ENCODE measurements at places on chromosomes 6 and 20. TPM values are rescaled to one million over a fixed set of nuclear protein-coding genes. Genes with fewer than 3 reads are reported as not detected.
A peak's percentile ranks its signal among the peaks of the same experiment; 100 is the strongest.

GRCh38 chr6:30684386-30685156, 1.9 kb downstream of the PPP1R18 start:
- peak overlapping the region; percentile 97 for H3K4me3 ChIP-seq
- H3K36me3 ChIP-seq, result no peaks in the 10 kb centered on the region
- DNase-seq, result no peak
- H3K4me1 ChIP-seq, result peaks cover 86% of the 10 kb centered on the region
- H3K27ac ChIP-seq, result peak overlapping the region; percentile 92

GRCh38 chr6:137892271-137892708, 25.2 kb downstream of the TNFAIP3 start:
- H3K4me3 ChIP-seq, result no peak overlapping the region
- H3K27ac ChIP-seq, result no peak overlapping the region
- H3K36me3 ChIP-seq, result no peaks in the 10 kb centered on the region

DNA sequence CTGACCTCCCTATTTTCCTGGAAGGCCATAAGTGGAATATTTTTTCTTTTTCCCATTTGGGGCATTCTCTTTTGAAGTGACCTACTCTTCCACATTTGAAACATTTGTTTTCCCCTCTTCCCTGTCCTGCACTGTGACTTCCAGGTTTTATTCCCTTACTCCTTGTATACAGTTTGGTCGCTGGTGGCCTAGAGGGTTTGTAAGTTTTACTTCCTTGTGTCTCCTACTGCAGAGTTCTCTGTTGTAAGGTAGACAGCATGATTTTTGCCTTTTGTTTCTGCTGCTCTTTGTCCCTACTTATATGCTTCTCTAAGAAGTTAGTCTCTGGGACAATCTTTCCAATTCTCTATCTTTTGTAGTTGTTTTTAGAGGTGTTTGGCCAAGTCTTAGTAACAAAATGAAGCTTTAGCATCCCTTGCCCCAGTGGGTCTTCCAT, 7.4 kb upstream of the ZNFX1 start:
- peaks cover 9% of the 10 kb centered on the region for H3K36me3 ChIP-seq
- no peak overlapping the region for H3K4me3 ChIP-seq
- peaks cover 48% of the 10 kb centered on the region for H3K4me1 ChIP-seq
- DNase-seq, result no peak
- no peaks in the 10 kb centered on the region for H3K27me3 ChIP-seq

- H3K36me3 ChIP-seq, result peaks cover 1% of the 10 kb centered on the region
- peaks cover 7% of the 10 kb centered on the region for H3K4me1 ChIP-seq
- no peak overlapping the region for H3K4me3 ChIP-seq
- H3K27me3 ChIP-seq, result no peaks in the 10 kb centered on the region
Observed at GRCh38 chr6:44453146-44453545, 65.6 kb downstream of the CDC5L start.

DNA sequence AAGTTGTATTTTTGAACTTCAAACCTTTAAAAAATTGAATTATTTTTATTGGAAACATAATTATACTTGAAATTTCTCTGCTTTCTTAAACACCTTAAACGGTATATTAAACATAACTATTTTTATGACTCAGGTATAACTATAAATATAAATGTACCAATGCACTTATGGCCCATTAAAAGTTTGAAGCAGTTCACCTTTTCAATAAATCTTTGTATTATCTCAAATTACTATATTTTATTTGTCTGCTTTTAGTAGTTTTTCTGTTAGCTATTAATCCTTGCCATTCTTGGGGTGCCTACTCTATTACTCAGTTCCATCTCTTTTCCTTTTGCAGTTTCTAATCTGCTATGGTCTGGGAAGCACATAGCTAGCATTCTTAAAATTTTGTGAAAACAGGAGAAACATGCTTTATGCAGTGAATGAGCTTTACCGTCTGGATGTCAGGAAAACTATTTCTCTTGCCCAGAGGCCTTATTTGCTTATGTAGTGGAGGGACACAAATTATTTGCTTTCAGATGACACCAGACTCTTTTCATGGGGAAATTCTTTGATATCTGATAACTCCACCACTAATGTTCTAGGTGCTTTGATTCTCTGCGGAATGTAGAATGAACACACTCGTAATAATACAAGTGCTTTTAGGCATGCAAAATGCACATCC, 378.9 kb upstream of the CITED2 start:
- no peaks in the 10 kb centered on the region for H3K36me3 ChIP-seq
- H3K27me3 ChIP-seq, result no peaks in the 10 kb centered on the region
- DNase-seq, result no peak
- peaks cover 14% of the 10 kb centered on the region for H3K4me1 ChIP-seq

The RGS17 gene
- total RNA-seq, result 0.25 TPM

Data from vagina (tissue), 2 donors.